ENCODE measurements at places on chromosomes 3 and 15.

DNA sequence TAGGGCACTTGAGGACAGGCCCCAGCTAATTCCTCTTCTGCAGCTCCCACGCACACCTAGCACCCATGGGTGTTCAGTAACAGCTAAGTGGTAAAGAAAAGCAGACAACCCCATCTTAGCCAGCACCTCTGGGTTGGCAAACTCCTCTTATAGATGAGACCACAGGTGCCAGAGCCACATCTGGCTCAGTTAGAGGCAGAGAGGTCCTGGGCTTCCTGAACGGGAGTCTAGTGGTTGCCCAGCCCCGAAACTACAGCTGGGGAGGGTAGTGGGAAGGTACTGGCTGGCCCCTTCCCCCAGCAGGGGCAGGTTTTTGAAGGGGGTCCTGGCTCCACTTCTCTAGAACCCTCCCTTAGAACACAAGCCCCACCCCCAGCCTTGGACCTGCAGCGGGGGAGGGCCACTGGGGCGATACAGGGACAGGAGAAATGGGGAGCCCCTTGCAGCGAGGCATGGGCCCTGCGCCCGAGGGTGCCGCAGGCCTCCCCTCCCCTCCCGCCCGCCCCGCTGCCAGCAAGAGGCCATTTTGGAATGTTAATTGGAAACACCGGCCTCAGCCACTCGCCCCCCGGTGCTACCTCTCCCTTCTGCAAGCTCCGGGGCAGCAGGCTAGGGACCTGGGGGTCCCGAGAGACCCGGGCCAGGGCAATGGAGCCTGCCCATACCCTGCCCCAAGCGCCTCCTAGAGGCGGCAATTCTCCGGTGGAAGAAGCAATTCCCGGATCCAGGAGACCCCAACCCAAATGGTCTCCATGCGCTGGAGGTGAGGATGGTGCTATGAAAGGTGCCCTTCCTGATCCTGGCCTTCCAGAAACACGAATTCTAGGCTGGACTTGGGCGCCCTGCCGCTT, 1.5 kb downstream of the DUSP7 start:
- DNase-seq, result no peak

GRCh38 chr3:114071786-114072185, 15.2 kb downstream of the QTRT2 start:
- DNase-seq, result no peak

GRCh38 chr3:24060055-24060454, 115.0 kb downstream of the NR1D2 start:
- no peak for DNase-seq

DNA sequence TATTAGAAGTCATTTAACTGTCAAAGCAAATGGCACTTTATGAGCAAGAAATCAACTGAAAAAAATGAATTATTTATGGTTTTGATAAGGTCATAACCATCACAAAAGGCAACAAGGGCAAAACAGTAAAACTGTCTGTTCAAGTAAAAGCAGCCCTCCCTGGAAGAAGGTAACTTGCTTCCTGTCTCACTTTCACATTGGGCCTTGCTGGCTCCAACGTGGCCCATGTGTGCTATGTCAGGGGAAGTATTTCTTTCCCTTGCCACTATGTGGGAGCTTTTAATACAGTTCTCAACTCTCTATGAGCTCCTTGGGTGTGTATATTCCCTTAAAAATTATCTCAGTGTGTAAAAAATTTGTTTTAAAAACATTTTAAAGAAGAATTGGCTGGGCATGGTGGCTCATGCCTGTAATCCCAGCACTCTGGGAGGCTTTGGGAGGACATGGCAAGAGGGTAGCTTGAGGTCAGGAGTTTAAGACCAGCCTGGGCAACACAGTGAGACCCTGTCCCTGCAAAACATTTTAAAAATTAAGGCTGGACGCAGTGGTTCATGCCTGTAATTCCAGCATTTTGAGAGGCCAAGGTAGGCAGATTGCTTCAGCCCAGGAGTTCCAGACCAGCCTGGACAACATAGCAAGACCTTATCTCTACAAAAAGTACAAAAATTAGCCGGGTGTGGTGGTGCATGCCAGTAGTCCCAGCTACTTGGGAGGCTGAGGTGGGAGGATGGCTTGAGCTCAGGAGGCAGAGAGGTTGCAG, 45.2 kb upstream of the TJP1 start:
- no peak for DNase-seq

GRCh38 chr3:152391671-152392070, 122.9 kb downstream of the MBNL1 start:
- DNase-seq, result no peak

- peak; percentile 16 for DNase-seq
Observed at GRCh38 chr3:138125548-138126221, 6.5 kb downstream of the A4GNT start.

DNA sequence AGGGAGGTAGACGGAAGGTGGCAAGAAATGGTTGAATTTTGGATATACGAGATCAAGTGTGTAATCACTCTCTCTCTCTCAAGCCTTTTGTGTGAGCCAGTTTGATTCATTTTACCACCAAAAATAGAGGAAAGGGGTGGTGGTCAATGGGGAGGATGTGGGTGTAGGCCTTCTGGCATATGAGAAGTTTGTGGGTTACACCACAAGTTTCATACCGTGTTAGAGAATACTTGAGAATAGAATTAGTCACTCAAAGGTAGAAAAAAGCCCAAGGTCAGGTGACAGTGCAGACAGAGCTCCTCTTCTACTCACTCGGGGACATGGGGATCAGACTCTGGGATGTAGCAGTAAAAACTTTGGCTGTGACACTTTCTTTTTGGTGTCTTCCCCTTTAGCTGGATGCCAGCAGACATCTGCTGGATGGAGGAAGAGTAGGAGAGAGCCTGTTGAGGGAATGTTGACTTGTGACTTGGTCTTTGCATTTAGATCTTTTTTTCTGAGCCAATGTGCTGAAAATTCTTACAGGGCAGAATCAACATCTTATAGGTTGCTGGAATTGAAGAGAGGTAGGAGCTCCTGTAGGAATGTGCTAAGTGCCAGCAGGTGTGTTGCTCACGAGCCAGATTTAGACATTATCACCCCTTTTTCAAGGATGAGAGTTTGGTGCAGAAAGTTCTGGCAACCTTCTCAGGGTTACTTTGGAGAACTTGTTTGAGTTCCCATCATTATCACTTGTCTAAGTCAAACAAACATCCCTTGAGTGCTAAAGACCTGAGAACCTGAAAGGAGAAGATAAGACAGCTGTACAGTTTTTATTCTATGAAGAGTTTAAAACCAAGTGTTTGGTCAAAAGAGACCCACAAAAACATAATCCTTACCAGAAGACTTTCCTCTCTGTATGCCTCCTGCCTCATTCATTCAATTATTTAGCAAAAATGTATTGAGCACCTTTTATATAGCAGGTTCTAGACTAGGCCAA, 43.9 kb upstream of the RYK start:
- DNase-seq, result no peak

DNA sequence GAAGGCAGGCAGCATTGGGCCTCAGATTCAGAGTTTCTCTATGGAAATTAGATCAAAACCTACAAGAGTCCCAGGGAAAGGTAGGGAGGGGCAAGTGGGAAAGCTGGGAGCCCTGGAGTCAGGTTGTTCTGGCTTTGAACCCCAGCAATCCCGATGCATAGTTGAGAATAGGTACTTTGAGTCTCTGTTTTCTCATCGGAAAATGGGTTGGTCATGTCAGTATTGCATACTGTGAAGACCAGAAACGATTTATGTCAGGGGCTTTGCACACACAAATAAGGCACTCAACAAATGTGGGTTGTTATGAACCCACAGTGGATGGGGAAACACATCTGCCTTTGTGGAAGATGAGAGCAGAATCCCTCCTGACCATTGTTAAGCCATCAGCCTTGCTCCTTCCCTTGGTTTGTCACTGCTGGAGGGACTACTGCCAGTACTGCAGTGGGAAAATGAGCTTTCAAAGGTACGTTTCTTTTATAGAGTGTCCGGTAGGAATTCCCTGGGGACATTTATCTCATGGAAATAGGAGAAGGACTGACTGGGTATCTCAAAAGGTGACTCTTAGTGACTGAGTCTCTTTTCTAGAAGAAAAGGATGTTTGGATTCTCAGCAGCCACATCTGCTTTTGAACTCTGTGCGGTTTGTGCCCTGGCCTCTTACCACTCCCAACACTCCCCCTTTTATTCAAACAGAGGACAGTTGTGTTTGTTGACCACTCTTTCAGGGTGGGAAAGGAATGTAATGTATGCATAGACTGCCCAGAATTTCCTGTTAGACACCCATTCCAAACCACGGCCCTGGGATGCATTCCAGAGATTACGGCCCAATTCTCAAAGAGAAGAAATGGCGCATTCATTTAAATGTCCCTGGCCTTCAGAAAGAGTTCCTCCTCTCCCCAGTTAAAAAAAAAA, 54.6 kb upstream of the VILL start:
- DNase-seq, result peak; percentile 81

- DNase-seq, result no peak
Observed at GRCh38 chr15:75483961-75484360, 32.5 kb upstream of the SIN3A start.

DNA sequence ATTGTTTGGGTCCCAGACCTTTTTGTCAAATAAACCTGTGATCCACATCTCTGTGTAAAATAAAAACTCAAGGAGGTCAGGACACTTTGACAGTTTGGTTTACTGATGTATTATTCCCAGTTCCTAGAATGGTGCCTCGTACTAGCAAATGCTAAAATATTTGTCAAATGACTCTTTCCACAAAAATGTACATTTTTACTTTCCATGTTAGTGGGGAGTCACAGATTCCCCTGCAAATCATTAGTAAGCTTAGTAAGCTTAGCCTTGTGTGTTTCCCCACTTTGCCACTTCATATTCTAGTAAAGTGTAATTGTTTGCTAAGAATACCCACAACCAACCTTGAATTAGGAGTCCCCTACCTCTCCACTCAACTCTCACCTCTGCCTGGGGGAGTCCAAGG, 2.4 kb upstream of the MAGI1 start:
- no peak for DNase-seq

DNA sequence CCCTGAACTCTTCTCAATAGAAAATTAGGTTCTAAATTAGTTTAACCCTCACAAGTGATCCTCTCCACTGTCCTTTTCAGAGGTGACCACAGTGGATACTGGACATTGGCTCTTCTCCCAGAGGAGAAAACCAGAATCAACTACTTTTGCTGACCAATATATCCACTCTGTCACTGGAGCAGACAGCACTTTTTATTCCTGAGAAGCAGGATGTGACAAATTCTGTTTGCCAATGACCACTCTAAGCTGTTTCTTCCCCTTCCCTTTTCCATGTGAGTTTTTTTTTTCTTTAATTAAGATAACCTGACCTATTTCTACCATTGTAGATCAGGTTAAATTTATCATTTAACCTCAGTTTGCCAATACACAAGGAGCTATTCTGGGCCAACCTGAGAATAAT, 79.7 kb upstream of the ZNF280D start:
- DNase-seq, result no peak

- DNase-seq, result no peak
Observed at GRCh38 chr15:89136818-89137772, 48.8 kb downstream of the ABHD2 start.

Measured in MG63 (cell line).